NCI-H2081 treated with DMSO at 0.1 percent for 48 hours (cell line): ENCODE measurements at places on chromosomes 12 and 14.

DNA sequence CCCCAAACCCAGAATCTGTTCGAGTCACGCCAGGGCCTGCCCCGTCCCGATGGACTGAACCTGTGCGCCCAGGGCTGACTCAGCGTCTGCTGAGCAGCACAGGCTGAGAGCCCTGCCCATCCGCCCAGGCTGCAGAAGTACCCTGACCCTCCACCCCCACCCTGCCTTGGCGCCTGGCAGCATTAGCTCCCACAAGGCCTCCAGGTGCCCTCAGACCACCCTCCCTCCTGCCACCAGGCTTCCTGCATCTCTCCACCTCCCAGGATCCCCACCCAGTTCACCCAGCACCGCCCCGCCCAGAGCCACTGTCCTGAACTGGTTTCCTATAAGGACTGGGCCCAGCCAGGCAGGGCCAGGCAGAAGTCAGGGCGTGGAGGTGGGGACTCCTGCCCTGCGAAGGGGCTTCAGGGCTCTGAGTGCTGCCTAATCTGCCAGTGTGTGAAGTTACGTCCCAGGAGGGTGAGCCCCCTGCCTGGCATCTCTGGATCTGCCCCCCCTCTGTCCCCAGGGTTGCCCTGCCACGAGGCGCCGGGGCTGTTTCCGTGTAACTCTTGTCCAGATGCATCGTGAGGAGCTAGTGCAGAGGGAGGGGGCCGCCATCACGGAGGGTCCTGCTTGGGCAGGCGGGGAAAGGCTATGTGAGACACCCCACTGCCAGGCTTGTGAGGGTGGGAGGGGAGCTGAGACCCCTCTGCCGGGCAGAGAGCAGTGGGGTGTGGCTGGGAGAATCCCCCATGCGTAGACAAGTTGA, 9.1 kb downstream of the ADSS1 start:
- no peak for DNase-seq

DNA sequence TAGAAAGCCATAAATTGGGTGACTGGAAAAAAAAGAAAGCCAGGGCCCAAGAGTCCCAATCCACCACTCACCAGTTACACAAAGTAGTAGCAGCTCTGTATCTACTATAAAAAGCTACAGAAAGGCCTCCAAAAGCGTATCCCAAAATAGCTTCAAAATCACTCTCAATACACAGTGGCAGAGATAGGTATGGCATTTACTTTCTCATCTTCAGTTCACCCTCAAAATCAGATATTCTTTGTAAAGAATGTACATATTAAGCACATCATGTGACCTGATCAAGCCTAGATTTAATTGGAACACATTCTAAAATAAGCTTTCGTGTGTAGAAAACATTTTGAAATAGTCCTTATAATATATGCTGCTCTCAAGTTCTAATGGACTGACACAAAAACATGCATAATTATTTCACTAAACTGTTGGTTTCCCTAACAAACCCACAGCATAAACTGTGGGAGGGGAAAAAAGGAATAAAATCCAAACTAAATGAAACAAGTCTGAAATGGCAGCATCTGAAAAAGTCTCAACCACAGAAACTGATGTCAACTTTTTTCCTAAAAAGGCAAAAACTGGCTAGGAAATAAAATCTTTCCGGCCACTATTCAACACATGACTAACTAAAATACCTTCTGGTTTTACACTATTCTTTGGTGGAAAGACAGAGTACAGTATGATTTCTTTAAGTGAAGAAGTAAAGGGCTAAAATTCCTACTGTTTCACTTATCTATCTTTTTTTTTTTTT, 25.9 kb downstream of the UBE2N start:
- no peak for DNase-seq

- no peak for DNase-seq
These were observed 45.3 kb upstream of the CNTN1 start for GRCh38 chr12:40646911-40647310.

DNA sequence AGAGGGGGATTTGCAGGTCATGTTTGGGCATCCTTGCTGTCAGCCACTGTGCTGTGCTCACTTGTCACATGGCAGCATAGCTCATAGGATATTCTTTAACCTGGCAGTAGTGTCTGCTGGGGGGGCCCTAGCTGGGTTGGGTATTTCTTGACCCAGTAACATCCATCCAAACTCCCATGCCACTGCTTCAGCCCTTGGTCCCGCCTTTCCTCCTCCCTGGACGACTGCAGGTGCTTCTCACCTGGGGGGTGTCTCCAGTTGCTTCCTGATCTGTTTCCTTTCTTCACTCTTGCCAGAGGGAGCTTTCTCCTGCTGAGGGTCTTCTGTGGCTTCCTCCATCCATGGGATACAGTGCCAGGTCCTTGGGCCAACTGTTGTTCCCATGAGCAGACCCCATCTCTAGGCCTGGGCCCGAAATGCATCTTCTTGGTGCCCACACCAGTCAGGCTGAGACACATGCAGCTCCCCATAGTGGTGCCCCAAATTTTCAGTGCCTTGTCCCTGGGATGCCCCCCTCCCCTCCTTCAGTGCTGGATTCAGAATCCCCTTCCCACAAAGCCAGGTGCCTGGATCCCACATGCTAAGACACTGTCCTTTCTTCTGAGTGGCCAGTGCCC, 20.5 kb downstream of the C14orf132 start:
- no peak for DNase-seq

DNA sequence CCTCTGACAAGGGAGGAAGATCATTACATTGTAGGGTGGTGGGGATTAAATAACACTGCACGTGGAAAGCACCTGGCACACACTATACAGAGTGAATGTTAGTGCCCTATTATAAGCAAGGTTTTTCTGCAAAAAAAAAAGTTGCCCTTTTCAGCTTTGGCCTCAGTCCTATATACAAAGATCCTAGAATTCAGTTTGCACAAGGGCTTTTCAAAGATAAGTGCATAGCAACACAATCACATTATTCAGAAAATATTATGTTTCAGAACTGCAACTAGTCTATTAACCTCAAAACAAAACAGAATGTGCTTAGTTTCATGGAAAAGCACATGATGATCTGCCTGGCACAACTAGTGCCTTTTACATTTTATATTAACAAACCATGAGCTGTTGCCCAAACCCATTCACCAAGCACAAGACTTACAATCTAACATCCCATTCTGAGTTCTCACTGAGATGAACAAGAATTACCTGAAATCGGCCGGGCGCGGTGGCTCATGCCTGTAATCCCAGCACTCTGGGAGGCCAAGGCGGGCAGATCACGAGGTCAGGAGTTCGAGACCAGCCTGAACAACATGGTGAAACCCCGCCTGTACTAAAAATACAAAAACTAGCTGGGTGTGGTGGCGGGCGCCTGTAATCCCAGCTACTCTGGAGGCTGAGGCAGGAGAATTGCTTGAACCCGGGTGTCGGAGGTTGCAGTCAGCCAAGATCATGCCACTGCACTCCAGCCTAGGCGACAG, 1.8 kb downstream of the TM7SF3 start:
- DNase-seq = no peak

- DNase-seq = no peak
These were observed 36.0 kb downstream of the FBRSL1 start for GRCh38 chr12:132525833-132526455.

DNA sequence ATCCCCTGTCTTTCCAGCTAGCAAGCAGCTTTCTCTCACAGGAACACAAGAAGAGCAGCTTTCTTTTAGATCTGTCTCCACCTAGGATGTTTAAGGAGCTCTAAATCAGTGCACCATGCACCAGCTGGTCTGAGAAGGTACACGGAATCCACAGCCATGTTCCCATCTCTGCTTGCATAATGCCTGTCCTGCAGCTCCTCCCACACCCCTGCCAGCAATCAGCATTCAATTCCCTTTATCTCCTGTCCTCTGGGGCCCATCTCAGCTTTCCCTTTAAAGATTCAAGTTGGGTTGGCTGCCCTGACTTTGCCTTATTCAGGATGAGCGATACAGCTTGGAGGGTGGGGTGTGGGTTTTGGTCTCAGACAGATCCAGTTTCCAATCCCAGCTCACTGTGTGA, 826.3 kb downstream of the BCL11B start:
- DNase-seq = no peak

DNA sequence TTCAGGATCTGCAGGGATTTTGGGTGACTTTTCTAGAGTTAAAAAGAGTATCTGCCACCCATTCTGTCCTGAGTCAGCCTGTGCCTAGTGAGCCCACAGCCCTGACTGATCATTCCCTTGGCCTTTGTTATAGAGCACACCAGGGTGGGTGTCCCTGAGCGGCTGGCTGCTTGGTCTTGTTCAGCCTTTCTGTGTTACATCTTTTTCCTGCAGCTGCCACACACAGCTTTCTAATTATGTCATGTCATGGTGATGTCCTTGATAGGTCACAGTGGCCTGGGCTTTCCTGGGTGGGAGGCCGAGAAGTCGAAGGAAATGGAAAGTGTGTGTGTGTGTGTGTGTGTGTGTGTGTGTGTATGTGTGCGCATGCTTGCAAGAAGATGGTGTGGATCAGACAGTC, 293.2 kb upstream of the CRY1 start:
- DNase-seq = no peak

DNA sequence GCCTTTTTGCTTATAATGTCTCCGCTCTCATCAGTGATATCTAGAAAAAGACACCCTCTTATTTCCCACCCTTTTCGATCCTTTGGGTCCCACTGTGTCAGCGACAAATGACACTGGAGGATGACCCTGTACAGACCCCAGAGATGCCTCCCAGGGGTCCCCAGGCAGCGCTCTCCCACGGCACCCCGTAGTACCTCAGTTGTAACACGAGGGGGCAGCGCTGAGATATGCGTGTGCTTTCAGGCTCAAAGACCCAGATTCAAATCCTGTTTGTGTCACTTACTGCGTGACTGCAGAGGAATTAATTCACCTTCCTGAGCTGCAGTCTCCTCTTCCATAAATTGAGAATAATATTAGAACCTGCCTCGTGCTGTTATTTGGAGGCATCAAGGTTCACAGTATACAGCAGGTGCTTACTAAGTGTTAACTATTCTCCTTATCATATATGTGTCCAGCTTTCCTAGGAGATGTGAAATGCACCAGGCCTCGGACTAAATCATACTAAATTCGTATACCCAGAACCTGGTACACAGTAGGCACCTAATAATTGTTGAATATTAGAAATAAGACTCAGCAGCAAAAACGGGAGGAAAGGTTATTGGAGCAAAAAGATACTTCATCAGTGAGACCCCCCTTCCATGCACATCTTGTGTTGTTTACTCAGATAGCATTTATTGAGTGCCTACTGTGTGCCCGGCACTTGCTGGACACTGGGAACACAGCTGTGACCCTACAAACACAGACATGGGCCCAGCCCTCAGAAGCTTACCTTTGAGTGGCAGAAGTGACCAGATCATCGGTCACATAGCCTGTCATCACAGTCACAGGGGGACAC, 99.9 kb downstream of the PHETA1 start:
- no peak for DNase-seq

- no peak for DNase-seq
These were observed 306.6 kb upstream of the MIS18BP1 start for GRCh38 chr14:45559626-45560025.

GRCh38 chr12:65943388-65944137, 119.3 kb downstream of the HMGA2 start:
- no peak for DNase-seq
